T-helper 1 cell (primary cell): ENCODE measurements at places on chromosomes 11 and 22.

GRCh38 chr11:130551388-130551787 lies 102.9 kb downstream of the ADAMTS15 start:
- no peak for DNase-seq

DNA sequence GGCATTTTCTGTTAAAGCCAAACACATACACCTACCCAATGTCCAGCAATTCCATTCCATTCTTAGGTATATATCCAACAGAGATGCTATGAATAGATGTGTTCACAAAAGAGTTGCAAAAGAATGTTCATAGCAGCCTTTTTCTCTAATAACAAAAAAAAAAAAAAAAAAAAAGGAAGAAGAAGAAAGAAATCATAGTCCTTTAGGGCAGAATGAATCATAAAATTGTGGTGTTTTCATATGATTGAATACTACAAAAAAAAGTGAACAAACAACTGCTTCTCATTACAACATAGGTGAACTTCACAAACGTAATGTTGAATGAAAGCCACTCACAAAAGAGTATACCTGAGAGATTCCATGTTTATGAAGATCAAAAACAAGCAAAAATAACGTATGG lies 66.8 kb upstream of the GRK3 start:
- DNase-seq: no peak

- no peak for DNase-seq
Measured at GRCh38 chr11:446891-447290, 3.2 kb upstream of the PTDSS2 start.

DNA sequence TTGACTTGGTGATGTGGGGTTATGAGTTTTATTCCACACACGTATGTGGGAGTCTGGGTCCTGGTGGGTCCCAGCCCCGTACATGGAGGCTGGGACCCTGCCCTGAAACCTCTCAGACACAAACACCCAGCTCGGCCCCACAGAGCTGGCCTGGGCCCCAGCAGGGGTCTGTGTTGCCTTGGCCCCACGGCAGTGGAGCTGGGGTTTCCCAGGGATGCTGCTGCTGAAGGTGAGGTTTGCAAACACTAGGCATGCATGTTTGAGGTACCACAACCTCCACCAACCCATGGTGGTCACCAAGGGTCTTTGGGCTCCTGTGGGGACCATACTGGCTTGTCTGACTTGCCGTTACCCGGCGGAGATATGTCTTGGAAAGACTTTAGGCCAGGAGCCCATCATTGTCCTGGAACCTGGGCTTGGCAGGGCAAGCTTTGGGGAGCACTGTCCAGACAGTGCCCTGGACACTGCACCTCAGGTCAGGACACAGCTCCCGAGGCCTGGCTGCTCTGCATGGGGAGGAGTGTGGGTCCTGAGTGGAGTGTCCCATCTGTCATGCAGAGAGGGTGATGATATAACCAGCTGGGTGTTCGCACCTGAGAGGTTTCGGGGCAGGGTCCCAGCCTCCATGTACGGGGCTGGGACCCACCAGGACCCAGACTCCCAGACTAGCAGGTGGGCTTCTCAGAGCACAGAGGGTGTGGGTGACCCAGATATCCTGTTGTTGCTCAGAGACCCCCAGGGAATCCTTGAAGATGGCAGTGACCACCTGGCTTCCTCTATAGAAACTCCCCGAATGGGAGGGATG lies 63.3 kb downstream of the KCNQ1 start:
- no peak for DNase-seq

DNA sequence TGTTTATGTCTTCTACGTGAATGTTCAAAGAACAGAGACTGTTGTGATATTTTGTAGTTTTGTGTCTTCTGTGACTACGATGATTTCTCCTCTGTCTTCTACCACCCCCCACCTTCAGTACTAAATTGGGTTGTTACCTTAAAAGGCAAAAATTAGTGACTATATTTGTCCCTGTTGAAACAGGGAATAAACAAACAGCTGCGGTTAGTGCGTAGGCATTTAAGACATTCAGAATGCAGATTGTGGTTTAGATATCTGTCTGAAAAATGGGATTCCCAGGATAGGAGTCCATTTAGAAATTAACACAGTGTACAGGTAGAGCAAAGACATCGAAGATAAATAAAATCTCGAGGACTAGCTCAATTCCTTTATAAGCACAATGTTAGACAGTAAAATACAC lies 15.6 kb upstream of the ARHGAP42 start:
- DNase-seq: no peak

GRCh38 chr11:3684819-3685172 lies 13.6 kb upstream of the CHRNA10 start:
- no peak for DNase-seq

GRCh38 chr22:21837248-21837979 lies 30.0 kb downstream of the MAPK1 start:
- no peak for DNase-seq
